ENCODE measurements at places on chromosomes 16 and 17. TPM values are rescaled to one million over a fixed set of nuclear protein-coding genes. Genes with fewer than 3 reads are reported as not detected.

MT1E gene
- not detected for total RNA-seq

- DNase-seq = peak; percentile 87
These were observed 60.4 kb downstream of the SLFN11 start for GRCh38 chr17:35312790-35313711.

TBC1D3I gene
- total RNA-seq = not detected

DNA sequence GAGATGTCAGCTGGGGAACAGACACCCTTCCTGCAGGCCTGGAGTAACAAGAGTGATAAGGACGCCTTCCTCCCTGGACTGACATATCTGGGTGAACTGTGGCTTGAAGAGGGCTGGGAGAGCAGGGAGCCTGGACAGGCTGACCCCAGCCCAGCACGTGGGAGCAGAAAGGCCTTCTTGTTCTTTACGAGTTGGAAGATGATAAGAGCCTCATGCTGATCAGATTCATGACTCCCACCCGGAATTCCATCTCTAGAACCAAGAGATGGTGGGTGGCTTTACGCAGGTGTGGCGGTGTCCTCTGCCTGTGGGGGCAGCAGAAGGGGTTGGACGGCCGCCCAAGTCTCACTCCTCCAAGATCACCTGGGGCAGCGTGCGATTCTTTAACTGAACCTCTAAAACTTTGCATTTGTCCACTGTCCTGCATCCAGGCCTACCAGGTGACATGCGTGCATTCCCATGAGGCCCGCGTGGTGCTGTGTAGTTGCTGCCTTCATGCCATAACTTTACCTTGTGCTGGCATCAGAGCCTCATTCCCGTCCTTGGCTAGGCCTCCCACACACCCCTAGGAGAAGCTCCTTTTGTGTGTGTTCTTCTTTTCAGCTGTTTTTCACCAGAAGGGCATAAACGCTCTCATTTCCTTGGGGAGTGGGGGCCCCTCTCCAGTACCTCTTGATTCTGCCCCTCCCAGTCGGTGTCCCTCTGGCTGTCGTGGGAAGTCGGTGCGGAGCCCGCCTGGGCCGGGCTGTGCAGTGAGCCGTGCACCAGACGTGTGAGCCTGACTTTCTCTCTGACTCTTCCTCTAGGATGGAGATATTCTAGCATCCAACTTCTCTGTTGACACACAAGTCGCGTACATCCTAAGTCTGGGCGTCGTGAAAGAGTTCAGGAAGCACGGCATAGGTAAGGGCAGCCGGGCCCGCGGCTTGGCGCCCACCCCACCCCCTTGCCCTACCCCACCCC is 13.3 kb downstream of the C16orf90 start:
- no peak for DNase-seq

- DNase-seq = peak; percentile 86
These were observed 506 bp downstream of the CAMKK1 start for GRCh38 chr17:3892095-3892998.

DNA sequence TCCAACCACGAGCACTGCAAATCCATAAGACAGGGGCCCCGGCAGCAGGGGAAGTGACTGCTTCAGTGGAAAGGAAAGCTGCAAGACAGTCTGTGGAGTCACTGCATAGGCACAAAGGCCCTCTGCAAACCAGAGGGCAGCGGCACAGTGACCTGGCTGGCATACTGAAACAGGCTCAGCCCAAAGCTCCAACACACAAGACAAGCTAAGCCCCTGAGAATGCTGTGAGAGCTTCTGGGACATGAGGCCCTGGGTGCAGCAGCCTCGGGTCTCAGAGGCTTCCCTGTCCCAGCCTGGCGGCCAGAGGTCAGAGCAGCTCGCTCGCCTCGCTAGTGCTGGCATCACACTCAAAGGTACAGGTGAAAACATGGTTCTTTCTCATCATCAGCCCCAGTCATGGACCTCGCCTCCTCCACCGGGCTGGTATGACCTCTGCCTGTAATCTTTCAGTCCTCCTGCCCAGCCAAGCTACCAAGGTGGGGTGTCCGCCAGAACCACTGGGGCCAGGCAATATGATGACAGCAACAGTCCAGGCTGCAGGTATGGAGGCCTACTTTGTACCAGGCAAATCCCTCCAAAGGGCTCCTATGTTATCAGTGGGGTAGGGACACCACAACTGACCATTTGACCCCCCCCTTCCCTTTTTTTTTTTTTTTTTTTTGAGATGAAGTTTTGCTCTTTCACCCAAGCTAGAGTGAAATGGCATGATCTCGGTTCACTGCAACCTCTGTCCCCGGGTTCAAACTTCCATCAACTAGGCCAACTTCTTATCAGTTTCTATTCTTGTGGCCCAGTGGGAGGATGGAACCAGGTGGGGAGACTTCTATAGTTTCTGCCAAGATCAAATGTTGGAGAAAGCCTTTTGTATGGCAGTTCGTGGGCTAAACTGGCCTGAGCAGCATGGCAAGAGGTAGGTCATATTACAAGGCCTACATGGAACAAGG is 19.2 kb downstream of the ST3GAL2 start:
- no peak for DNase-seq

MSLN gene
- total RNA-seq = 0.18 TPM

SOCS7 gene
- total RNA-seq = 28.1 TPM

PDP2 gene
- total RNA-seq = 31.7 TPM

KCTD2 gene
- 31.1 TPM for total RNA-seq

KRTAP4-12 gene
- total RNA-seq = not detected

- DNase-seq = no peak
These were observed 50.0 kb downstream of the VAC14 start for GRCh38 chr16:70750893-70751467.

TMEM235 gene
- 0.29 TPM for total RNA-seq

PRKAR1A gene
- total RNA-seq = 224 TPM

GRCh38 chr17:5730373-5730772 is 146.1 kb upstream of the NLRP1 start:
- DNase-seq = no peak

CTRB2 gene
- not detected for total RNA-seq

TBX4 gene
- total RNA-seq = not detected

- no peak for DNase-seq
These were observed 5.0 kb downstream of the CTF1 start for GRCh38 chr16:30901201-30902028.

GRCh38 chr17:65062171-65062915 is 5.8 kb upstream of the GNA13 start:
- DNase-seq = peak; percentile 68

DNA sequence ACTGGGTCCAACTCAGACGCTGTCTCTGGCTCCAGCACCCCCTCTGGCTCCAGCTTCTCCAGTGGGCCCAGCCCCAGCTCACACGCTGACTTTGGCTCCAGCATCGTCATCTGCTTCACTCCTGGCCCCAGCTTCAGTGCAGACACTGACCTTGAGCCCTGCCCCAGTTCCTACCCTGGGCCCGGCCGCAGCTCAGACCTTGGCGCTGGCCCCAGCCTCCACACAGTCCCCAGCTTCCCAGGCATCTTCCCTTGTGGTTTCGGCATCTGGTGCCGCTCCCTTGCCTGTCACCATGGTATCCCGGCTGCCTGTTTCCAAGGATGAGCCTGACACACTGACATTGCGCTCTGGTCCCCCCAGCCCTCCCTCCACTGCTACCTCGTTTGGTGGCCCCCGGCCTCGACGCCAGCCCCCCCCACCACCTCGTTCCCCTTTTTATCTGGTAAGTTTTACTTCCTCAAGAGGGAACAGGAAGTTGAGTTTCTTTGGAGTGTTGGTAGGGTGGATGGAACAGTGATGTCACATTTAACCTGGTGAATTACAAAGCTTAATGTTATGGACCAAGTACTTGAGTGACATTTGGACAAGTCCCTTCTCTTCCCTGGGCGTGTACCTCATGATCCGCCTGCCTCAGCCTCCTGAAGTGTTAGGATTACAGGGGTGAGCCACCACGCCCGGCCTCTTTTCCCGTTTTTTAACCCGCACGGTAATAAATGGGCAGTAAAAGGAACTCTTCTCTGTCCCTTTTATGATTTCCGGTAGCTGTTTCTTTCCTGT is 23.4 kb upstream of the PHKG2 start:
- no peak for DNase-seq

- DNase-seq = peak; percentile 67
These were observed 89.0 kb upstream of the TMEM97 start for GRCh38 chr17:28230011-28230410.

NME2 gene
- total RNA-seq = 707 TPM

RNF112 gene
- 1.7 TPM for total RNA-seq

GRCh38 chr17:38703742-38704605 is 1.1 kb upstream of the MLLT6 start:
- DNase-seq = peak; percentile 100

GRCh38 chr16:89037261-89038152 is 56.1 kb upstream of the ACSF3 start:
- peak; percentile 93 for DNase-seq

- peak; percentile 10 for DNase-seq
These were observed 29.4 kb downstream of the GRB7 start for GRCh38 chr17:39767147-39767546.

DNA sequence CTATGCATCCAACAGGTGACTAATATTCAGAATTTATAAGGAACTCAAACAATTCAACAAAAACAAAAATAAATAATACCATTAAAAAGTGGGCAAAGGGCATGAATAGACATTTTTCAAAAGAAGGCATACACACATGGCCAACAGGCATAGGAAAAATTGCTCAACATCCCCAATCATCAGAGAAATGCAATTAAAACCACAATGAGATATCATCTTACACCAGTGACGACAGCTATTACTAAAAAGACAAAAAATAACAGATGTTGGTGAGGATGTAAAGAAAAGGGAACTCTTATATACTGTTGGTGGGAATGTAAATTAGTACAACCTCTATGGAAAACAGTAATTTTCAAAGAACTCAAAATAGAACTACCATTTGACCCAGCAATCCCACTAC is 250.4 kb upstream of the N4BP1 start:
- no peak for DNase-seq

DNA sequence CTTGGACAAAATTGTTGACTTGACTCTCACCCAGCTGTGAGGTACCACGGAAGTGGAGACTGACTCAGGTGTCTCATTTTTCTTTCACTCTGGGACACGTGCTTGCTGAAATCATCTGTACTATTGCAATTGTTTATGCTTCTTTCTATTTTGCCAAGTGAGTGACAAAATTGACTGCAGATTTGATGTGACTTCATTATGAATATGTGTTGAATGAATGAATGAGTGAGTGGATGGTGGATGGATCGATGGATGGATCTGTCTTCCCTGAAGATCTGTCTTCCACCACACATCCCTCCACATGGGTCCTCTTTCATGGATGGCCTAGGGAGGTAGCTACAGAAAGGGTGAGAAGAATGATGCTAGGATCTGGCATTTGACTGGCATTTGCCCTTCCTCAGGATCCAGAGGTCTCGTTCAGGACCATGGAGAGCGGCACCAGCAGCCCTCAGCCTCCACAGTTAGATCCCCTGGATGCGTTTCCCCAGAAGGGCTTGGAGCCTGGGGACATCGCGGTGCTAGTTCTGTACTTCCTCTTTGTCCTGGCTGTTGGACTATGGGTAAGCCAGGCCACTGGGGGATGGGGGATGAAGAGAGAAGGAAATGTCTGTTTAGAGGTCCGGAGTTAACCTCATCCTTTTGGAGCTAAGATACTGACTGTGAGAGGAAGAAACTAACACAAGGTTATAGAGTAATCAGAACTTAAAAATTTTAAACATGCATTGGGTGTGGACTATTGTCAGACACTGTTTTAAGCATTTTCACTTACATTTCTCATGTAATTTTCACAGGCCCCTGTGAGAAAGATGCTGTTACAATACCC is 12.7 kb downstream of the SLC5A11 start:
- DNase-seq = peak; percentile 91
